ENCODE measurements at places on chromosomes 7 and 10. TPM values are rescaled to one million over a fixed set of nuclear protein-coding genes. Genes with fewer than 3 reads are reported as not detected.

GRCh38 chr7:92798517-92799249 lies 37.7 kb downstream of the CDK6 start:
- H3K4me1 ChIP-seq = peaks cover 22% of the 10 kb centered on the region
- no peaks in the 10 kb centered on the region for H3K27me3 ChIP-seq
- H3K4me3 ChIP-seq = no peak overlapping the region
- H3K27ac ChIP-seq = no peak overlapping the region

- peak overlapping the region; percentile 51 for H3K27ac ChIP-seq
- no peak for DNase-seq
- H3K4me1 ChIP-seq = peaks cover 26% of the 10 kb centered on the region
- no peaks in the 10 kb centered on the region for H3K36me3 ChIP-seq
Observed at GRCh38 chr10:80685355-80685754, 147.7 kb downstream of the SH2D4B start.

GRCh38 chr10:77865580-77866324 lies 60.8 kb downstream of the DLG5 start:
- peaks cover 24% of the 10 kb centered on the region for H3K4me1 ChIP-seq
- DNase-seq = no peak
- H3K4me3 ChIP-seq = no peak overlapping the region
- H3K27ac ChIP-seq = peak overlapping the region; percentile 46
- no peaks in the 10 kb centered on the region for H3K27me3 ChIP-seq

DNA sequence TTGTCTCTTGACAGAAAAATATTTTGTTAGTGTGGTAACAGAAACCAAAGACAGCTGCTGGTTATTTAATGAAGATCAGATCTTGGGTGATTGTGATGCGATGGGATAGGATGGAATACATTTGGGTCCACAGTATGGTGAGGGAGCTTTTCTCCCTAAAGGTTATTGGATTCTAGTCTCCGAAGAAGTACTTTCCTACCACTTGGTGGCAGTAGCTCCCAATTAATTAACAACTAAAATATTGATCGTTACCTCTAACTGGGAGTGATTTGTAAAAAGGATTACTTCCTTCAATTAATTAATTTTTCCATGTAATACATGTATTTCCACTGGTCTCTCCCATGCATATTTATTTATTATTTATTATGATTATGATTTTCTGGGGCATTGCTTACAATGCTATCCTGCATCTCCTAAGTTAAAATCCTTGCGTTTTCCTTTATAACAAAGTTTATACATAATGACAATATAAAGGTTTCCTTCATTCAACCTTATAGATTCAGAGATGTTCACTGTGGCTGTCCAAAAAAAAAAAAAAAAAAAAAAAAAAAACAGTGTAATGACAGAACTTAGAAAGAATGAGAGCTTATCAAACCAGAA lies 25.6 kb downstream of the TMEM196 start:
- H3K4me1 ChIP-seq = no peaks in the 10 kb centered on the region

SAMD9L gene
- total RNA-seq = 11.7 TPM

Measured in transverse colon (tissue), 4 donors.